ENCODE measurements at places on chromosomes 7 and 10. TPM values are rescaled to one million over a fixed set of nuclear protein-coding genes. Genes with fewer than 3 reads are reported as not detected.
A peak's percentile ranks its signal among the peaks of the same experiment; 100 is the strongest.

- no peak overlapping the region for H3K4me3 ChIP-seq
- H3K27me3 ChIP-seq: no peaks in the 10 kb centered on the region
- H3K27ac ChIP-seq: no peak overlapping the region
Measured at GRCh38 chr7:28790467-28790866, 167.7 kb downstream of the TRIL start.

- H3K27me3 ChIP-seq: no peaks in the 10 kb centered on the region
- no peak for DNase-seq
- H3K4me1 ChIP-seq: no peaks in the 10 kb centered on the region
- no peaks in the 10 kb centered on the region for H3K36me3 ChIP-seq
- no peak overlapping the region for H3K4me3 ChIP-seq
Measured at GRCh38 chr7:17369691-17370426, 71.4 kb downstream of the AHR start.

OIT3 gene
- total RNA-seq: 1.1 TPM

DNA sequence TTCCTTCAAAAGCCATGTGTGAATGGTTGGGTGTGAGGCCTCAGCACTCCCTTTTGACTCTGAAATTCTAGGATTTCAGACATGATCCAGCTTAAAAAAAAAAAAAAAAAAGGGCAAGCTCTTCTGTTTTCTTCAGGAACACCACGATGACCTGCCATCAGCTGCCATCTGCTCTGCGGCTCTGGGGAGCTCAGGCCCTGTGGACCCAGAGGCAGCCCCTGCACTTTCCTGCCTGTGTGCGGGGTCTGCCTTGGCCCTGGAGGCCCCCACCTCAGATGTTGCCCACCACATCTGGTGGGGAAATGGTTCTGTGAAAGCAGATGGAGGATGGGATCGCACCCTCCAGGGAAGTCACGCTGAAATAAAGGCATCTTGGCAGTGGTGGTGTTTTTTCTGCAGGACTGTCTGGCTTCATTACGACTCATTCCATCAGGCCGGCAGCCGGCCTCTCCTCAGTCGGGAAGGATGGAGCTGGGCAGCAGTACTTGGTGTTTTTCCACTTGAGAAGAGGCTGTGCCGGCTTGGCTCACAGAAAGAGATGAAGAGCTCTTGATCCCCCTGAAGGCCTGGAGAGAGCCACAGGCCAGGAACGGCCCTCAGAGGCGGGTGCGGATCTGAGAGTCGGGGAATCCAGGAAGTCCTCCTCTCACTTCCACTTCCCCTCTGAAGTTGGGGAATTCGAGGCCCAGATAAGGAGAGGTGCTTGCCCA, 66.1 kb upstream of the AQP1 start:
- H3K27ac ChIP-seq: no peak overlapping the region
- no peaks in the 10 kb centered on the region for H3K36me3 ChIP-seq
- H3K27me3 ChIP-seq: no peaks in the 10 kb centered on the region
- no peak for DNase-seq
- H3K4me3 ChIP-seq: no peak overlapping the region

- peak overlapping the region; percentile 93 for H3K27ac ChIP-seq
- peaks cover 9% of the 10 kb centered on the region for H3K36me3 ChIP-seq
- H3K27me3 ChIP-seq: no peaks in the 10 kb centered on the region
- DNase-seq: no peak
- H3K4me1 ChIP-seq: peaks cover 6% of the 10 kb centered on the region
Measured at GRCh38 chr7:151342102-151342646, 562 bp downstream of the NUB1 start.

CCL24 gene
- total RNA-seq: 0.19 TPM

DNA sequence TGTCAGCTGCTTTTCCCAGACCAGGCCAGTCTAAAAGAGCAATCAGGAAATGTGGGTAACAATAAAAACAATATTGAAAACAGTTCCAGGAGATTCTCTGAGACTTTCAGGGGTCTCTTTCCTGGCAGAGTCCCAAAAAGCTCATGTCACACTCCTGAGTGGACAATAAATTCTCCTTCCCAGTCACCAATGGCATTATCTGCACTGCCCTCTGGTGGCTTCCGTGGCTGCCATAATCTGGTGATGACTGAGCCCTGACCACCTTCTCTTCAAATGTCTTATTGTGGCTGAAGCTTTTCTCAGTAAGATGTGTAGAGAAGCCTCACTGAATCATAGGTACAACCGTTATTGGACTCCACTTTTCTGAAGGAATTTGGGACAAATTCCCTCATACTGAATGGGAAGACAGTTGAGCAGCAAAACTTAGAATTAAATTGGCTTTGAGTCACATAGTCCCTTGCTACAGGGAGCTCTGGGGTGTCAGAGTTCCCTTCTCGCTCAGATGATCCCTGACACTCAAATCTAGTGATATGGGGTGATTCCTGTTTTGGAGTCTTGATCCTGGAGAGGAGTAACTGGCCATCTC, 24.4 kb upstream of the ASAH2 start:
- H3K36me3 ChIP-seq: no peaks in the 10 kb centered on the region
- no peak overlapping the region for H3K27ac ChIP-seq
- H3K4me3 ChIP-seq: no peak overlapping the region
- H3K27me3 ChIP-seq: no peaks in the 10 kb centered on the region
- DNase-seq: no peak

GRCh38 chr10:33793793-33794192, 459.3 kb upstream of the NRP1 start:
- no peak overlapping the region for H3K4me3 ChIP-seq
- no peaks in the 10 kb centered on the region for H3K36me3 ChIP-seq
- H3K4me1 ChIP-seq: no peaks in the 10 kb centered on the region
- no peak for DNase-seq
- no peak overlapping the region for H3K27ac ChIP-seq

- H3K4me1 ChIP-seq: no peaks in the 10 kb centered on the region
- no peaks in the 10 kb centered on the region for H3K36me3 ChIP-seq
- DNase-seq: no peak
- no peaks in the 10 kb centered on the region for H3K27me3 ChIP-seq
Measured at GRCh38 chr10:3045471-3046209, 21.7 kb upstream of the PFKP start.

WEE2 gene
- total RNA-seq: 0.05 TPM

GRCh38 chr10:114698271-114699061, 40.4 kb upstream of the ABLIM1 start:
- H3K27ac ChIP-seq: no peak overlapping the region
- peaks cover 3% of the 10 kb centered on the region for H3K4me1 ChIP-seq
- no peak overlapping the region for H3K4me3 ChIP-seq

OR9A2 gene
- not detected for total RNA-seq

GRCh38 chr10:25102147-25102822, 72.5 kb upstream of the GPR158 start:
- no peak for DNase-seq
- no peak overlapping the region for H3K4me3 ChIP-seq
- no peaks in the 10 kb centered on the region for H3K27me3 ChIP-seq
- H3K27ac ChIP-seq: no peak overlapping the region

DNA sequence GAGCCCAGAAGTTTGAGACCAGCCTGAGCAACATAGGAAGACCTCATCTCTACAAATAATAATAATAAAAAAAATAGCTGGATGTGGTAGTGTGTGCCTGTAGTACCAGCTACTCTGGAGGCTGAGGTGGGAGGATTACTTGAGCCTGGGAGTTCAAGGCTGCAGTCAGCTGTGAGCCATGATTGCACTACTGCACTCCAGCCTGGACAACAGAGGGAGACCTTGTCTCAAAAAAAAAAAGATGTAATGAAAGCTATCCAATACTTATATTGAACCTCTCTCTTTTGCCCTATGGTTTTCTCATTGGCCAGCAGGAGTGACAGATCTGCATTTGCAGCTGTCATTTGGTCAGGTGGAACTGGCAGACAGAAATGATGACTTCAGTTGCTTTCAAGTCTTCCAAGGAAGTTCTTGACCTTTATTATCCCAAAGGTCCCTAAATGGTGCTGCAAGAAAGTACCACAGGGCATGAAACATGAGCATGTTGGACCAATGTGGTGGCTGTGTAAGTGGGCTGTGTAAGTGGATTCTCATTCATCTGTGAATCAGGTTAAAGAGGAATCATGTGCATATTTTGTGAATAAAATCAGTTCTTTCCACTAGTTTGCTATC, 99.4 kb downstream of the CALD1 start:
- H3K4me3 ChIP-seq: no peak overlapping the region
- no peaks in the 10 kb centered on the region for H3K27me3 ChIP-seq
- H3K36me3 ChIP-seq: no peaks in the 10 kb centered on the region

GRCh38 chr10:122853665-122854313, 8.1 kb upstream of the CUZD1 start:
- H3K27me3 ChIP-seq: no peaks in the 10 kb centered on the region
- no peaks in the 10 kb centered on the region for H3K4me1 ChIP-seq
- H3K4me3 ChIP-seq: no peak overlapping the region

DNA sequence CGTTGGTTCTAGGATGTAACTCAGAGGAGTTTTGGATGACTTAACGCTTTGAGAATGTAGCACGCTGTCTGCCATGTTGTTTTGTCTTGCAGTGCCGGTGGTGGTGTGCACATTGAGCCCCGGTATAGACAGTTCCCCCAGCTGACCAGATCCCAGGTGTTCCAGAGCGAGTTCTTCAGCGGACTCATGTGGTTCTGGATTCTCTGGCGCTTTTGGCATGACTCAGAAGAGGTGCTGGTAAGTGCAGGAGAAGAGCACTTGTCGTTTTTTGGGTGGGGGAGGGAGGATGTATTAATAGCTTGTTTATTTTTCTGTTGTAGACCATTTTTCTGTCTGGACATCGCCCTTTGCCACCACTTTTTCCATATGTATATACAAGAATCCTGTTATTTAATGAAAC, 6.3 kb downstream of the NDUFB2 start:
- H3K4me1 ChIP-seq: peaks cover 4% of the 10 kb centered on the region
- DNase-seq: no peak
- no peaks in the 10 kb centered on the region for H3K27me3 ChIP-seq
- peaks cover 20% of the 10 kb centered on the region for H3K36me3 ChIP-seq
- no peak overlapping the region for H3K4me3 ChIP-seq

Measured in thymus (tissue), 14 donors.